NCI-H2029 treated with DMSO at 0.1 percent for 48 hours (cell line): ENCODE measurements at places on chromosomes 1 and 21.

DNA sequence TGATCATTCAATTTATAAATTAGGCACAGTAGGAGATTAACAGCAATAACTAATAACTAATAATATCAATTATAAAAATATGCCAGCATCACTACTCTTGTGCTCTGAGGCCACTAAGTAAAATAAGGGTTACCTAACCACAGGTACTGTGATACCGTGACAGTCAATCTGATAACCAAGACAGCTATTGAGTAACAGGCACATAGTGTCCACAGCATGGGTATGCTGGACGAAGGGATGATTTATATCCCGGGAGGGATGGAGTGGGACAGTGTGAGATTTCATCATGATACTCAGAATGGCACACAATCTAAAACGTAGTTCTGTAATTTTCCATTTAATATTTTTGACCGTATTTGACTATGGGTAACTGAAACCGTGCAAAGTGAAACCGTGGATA, 39.4 kb downstream of the CD46 start:
- DNase-seq: no peak

DNA sequence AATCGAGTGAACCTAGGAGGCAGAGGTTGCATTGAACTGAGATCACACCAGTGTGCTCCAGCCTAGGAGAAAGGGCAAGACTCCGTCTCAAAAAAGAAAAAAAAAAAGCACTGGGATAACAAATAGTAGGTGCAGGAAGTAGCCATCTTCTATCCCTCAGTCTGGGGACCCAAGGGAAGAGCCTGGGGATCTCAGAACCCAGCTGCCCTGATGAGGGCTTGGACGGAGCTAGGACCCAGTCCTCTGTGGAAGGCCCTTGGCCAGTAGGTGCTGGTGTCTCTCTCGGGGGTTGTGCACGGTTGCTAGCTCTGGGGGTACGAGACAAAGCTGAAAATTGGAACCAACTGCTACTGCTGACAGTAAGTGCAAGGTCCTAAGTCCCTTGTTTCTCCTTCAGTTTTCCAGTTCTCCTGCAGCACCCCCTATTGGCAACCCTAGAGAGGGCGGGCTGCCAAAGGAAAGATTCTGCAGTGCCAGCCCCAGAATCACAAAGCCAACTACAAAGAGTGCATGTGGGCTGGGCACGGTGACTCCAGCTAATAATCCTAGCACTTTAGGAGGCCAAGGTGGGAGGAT, 57.6 kb upstream of the KIF1B start:
- DNase-seq: peak; percentile 5

DNA sequence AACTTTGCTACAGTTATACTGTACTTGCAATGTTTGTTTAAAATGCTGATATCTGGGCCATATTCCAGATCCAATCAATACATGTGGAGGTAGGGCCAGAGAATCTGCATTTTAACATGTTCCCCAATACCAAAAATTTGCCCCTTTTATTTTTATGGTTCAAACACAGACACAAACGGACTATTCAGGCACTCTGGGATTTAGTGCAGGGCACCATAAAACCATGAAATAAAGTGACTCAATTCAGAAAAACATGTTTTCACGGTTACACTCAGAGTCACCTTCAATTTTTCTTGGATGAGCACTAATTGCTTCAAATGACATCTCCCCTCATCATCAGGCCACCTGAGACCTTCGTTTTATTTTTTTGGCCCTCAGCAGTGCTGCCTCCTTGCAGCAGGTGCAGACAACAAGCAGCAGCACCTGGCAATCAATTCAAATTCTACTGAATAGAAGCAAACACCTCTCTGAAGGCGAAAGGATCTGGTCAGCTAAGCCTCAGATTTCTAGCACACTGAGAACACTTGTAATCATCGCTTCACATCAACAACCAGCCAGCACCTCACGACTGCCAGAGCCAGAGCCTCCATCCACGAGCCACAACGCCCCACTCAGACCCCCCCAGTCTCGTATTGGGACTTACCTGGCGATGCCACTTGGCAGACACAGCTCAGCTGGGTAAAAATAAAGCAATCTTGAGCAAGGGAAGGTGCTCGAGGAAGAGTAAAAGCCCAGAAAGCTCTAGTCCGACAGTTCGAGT, 1.1 kb downstream of the ERO1B start:
- peak; percentile 48 for DNase-seq

DNA sequence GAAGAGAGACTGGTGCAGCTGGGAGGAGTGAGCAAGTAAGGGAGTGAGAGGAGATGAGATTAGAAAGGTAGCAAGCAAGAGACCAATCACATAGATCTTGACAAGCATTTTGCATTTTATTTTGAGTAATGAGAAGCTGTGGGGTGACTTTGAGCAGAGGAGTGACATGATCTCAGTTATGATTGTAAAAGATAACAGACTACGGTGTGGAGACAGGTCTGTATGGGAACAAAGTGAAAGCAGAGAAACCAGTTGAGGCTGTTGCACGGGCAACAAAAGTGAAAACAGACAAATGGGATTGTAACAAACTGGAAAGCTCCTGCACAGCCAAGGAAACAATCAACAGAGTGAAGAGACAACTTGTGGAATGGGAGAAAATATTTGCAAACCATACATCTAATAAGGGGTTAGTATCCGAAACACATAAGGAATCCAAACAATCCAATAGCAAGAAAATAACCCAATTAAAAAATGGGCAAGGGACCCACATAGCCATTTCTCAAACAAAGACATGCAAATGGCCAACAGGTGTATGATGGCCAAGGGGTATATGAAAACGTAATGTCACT, 68.4 kb downstream of the SNRPE start:
- no peak for DNase-seq

GRCh38 chr1:39173119-39173994, 31.1 kb upstream of the MACF1 start:
- peak; percentile 98 for DNase-seq

DNA sequence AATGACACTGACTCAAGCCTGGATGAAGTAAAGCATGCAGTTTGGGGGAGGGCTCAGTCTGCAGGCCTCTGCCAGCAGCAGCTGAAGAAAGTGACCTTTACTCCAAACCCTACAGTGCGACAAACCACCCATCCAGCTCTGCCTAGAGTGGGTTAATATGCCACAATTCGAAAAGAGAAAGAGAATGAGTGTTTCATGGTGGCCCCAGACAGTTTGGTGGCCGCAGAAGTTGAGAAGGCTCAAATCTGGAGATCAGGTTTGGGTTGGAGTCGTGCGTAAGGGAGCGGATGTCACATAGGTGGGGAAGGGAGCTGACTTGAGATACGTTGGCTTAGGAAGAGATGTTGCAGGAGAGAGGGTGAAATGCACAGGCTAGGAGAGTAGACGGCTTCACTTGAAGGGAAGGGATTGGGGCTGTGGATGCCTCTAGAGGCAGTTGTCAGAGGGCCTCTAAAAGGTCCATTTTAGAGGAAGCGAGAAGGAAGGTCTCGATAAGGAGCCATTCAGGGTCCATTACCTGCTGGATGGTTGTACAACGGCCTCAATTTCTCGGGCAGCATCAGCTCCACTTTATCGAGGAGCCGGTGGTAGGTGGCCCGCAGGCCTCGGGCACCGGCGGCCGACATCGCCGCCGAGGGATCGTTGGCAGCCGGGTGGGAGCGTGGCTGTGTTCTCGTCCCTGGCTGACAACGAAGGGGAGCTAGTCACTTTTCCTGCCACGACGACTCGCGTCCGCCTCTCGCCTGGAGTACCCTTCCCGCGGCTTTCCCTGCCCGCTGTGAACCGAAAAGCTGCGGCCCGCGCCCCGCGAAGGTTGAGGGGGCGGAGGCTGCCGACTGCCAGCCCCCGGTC, 1.0 kb upstream of the DCAF6 start:
- DNase-seq: no peak

GRCh38 chr21:46115441-46116188, 17.7 kb downstream of the COL6A2 start:
- DNase-seq: no peak

DNA sequence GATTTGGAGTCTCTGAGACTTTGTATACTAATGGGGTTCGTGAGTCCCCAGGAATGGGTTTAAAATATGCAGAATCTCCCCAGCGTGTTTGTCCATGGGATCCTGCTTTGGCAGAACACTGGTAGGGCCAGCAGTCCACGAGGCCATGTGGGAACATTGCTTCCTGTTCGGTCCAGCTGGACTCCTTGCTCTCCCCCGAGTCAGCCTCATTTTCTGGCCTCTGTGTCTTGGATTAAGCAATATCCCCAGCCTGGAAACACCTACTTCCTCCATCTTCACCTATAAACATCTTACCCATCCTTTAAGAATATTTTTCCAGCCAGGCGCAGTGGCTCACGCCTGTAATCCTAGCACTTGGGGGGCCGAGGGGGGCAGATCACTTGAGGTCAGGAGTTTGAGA, 142.4 kb downstream of the NAV1 start:
- DNase-seq: no peak

GRCh38 chr1:93612510-93612909, 69.1 kb downstream of the BCAR3 start:
- no peak for DNase-seq

GRCh38 chr1:77605246-77606026, 77.0 kb downstream of the ZZZ3 start:
- peak; percentile 73 for DNase-seq

- DNase-seq: no peak
Measured at GRCh38 chr1:19850214-19850613, 32.0 kb upstream of the OTUD3 start.

GRCh38 chr1:26289158-26290059, 9.5 kb downstream of the SH3BGRL3 start:
- no peak for DNase-seq

- DNase-seq: no peak
Measured at GRCh38 chr1:25572708-25573590, 29.5 kb downstream of the LDLRAP1 start.

GRCh38 chr1:39645411-39646043, 6.1 kb upstream of the HEYL start:
- DNase-seq: peak; percentile 100

DNA sequence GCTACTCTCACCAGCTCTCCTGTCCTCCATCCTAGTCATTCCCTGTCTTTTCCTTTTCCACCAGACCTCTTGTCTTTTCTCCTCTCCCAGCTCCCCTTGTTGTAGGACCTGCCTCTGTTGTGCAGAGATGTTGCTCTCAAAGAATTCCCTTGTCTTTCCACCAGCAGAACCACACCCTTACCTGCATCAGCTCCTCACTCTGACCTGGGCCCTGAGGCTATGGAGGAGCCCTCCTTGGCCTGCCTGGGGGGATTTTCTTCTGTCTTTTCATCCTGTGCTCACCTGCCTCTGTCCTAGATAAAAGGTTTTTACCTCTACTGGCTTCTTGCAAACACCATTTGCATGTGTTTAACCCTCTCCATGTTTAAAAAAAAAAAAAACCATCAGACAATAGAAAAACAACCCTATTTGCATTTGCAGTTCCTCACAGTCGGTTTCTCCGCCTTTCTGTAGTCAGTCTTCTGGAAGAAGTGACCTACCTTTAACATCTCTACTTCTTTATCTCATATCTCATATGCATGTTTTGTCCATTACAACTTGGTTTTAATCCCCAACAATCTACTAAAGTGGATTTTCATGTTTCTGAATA, 12.1 kb downstream of the FCRL5 start:
- DNase-seq: no peak

DNA sequence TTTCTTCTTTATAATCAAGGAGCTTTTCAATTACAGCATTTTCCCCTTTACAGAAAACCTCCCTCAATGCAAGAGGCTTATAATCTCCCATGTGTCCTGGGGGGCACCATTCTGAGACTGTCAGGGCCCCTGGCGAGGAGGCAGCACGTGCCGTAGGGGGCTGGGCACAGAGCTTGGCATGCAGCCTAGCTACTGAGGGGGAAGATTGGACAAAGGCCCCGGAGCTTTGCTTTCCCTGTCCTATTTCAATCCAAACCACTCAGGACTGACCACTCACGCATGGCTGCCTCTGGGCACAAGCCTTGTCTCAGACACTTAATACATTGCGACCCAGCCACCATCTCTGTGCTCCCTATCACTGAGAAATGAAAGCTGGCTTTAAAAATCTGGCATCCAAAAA, 2.8 kb upstream of the RAP1GAP start:
- DNase-seq: no peak

- DNase-seq: no peak
Measured at GRCh38 chr1:1959459-1959839, 40.4 kb upstream of the TMEM52 start.

- DNase-seq: no peak
Measured at GRCh38 chr1:67965995-67966665, 84.3 kb downstream of the DIRAS3 start.
